ENCODE measurements at places on chromosomes 1 and 21.

DNA sequence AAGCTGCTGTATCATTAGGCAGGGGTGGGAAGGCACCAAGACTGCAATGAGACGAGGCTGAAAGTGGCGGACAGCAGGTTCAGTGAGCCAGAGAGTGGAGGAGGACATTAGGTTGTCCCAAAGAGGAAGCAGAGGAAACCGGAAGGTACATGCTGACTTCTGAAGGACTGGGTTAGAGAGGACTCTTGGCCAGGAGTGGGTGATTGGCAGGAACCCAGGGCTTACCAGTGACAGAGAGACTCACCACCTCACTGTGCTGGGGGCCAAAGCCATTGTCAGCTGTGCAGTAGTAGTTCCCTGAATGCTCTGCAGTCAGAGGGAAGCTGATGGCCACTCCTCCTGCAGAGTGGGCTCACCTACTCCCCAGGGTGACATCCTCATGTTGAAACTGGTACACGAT lies 41.9 kb upstream of the FCRL4 start:
- DNase-seq: no peak

DNA sequence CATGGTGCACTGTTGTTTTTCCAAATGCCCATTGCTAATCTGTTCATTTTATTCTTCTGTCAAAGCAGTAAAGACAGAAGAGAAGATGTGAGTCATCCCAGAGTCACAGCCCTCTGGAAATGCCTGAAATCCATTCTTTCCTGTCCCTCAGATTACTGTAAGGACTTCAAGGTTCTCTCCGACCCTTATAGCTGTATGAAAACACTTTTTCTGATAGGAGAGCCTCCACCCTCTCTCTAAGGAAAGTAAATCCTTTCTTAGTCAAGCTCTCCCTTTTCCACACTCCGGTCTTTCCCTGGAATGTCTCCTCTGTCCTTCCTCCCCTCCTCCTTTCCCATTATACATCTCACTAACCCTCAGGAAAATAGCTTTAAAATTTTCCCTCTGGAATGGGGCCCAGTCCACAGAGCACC lies 3.5 kb upstream of the PRDX6 start:
- DNase-seq: peak; percentile 67

GRCh38 chr1:203797216-203797615 lies 1.8 kb downstream of the ZBED6 start:
- no peak for DNase-seq

GRCh38 chr1:3945222-3945621 lies 45.1 kb upstream of the C1orf174 start:
- DNase-seq: no peak

DNA sequence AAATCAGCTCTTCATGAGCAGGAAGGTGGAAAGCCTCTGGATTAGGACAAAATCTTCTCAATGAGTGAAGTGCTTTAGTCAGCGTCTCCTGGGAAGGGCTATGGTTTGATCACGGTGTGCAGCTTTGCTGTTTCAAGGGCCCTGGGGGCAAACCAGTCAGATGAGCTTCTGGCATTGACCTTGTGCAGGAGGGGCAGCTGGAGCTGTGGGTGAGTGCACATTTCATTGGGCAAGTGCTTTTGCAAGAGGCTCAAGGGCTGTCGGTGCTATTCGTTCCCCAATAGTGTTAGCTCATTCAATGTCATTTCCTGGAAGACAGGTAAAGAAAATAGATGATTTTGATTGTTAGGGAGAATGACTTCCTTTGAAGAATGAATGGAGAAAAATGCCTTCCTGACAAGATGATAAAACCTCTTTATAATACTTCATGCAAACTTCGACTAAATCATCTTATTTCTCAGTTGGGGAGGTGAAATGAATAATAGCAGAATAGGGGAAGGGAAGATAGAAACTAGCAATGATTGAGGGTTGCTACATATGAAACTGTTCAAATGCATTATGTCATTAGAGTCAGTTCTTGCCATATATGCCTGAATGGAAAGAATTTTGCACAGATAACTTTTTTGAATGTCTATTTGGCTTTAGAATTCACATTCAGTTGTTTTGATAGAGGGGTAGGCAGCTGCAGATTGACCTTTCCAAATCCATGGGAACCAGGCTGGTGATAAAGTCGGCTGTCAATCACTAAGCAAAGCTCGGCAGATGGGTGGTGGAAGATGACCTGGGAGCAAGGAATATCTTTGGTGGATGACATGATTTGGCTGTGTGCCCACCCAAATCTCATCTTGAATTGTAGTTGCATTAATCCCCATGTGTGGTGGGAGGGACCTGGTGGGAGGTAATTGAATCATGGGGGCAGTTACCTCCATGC lies 12.9 kb upstream of the DISC1 start:
- DNase-seq: no peak

DNA sequence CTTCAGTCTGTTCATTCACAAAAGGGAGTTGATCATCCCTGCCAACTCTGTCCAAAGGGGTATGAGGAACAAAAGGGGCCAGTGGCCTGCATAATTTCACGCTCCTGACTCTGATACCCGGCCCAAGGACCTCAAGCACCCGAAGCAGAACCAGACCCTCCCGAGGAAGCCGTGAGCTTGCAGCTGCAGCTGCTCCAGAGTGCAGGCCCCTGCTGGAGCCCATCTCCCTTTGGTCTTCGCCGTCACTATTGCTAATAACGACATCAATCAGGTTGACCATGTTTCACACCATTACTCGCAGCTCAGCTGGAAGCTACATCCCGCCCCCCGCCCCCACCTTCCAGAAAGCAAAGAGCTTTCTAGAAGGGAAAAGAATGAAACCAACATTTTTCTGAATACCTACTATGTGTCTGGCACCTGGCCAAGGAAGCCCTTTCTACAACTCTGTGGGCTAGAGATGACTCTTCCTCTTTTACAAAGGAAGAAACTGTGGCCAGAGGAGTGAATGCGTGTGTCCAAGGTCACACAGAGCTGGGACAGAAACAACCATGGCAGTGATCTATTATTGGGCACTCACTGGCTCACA lies 5.5 kb downstream of the NKAIN1 start:
- no peak for DNase-seq

DNA sequence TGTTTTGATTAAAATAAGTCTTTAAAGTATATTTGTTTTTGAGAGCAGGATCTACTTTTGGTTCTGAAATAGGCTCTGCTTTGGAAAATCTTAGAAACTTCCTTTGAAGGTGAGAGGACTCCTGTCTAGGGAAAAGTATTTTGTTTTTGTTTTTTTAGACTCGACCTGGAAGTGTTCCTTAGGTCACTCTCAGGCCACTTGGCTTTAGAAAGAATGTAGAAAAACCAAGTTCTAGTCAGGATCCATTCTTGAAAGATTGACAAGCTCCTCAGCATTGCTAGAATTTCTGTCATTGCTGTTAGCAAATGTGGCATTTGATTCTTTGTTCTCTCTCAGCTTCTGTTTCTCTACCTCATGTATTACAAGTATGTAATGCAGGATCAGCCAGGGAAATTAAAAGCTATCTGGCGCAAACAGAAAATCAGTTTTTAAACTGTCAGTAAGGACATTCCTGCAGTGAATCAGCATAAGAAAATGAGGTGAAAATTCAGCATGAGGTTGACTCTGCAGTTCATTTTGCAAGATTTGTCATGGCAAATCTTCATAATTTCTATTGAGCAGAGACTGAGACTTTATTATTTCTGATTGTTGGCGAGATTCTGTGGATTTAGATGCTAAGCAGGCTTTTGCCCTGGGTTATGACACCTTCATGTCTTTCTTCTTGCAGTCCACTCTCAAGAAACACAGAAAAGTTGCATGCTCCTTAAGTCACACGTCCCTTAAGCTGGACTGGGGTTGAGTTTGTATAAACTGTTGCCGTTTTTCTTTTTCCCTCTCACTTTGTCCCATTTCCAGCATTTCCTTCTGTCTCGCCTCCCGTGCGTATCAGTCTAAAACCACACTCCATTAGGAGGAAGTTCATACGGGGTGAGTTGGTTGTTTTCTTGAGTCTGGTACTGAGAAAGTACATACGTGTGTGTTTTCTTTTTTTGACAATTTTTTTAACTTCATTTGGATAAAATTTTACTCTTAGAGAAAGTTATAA lies 12.6 kb downstream of the NTPCR start:
- peak; percentile 78 for DNase-seq

DNA sequence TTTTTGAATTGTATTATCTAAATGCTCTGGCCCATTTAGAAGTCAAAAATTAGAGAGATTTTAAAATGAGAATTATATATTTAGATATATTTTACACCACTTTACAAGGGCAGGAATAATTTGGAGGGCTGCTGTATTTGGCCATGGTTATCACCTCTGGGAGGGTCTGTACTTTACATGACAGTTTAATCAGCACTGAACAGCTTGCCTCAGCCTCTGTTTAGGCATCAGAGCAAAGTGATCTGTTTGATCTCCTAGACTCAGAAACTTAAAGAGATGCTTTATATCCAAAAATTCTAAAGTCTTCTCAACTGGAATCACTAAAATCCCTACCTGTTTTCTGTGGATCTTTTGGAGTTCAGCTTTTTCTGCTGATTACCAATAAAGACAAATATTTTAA lies 5.4 kb upstream of the SPTA1 start:
- DNase-seq: no peak

DNA sequence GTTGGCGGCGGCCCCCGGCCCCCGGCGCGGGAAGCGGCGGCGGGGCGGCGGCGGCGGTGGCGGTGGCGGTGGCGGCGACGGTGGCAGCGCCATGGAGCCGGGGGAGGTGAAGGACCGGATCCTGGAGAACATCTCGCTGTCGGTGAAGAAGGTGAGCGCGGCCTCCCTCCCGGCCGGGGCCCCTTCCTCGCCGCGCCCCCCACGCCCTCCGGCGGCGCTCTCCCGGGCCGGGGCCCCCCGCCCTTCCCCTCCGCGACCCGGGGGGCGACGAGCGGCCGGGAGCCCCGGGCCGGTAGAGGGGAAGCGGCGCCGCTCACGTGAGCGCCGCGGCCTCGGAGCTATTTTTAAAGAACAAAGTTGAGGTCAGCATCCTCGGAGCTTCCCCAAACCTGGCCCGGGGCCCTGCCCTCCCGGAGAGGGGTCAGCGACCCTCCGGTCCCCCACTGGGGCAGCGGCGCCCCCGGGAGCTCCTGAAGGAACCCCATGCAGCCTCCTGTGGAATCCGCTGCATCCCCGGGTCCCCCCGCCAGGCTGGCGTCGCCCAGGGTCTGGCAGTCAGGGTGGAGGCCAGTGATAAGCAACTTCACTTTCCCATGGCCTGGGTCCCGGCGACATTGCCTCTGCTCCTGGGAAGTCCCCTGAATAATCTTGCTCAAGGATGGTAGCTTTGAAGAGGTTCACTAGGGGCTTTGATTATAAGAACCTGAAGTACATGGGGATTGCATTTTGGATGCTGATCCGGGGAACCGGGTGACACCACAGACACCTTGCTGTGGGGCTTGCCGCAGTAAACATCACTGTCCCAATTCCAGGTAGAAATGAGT lies 560 bp downstream of the PLEKHM2 start:
- no peak for DNase-seq

GRCh38 chr21:39115576-39116235 lies 67.5 kb downstream of the PSMG1 start:
- no peak for DNase-seq

- DNase-seq: no peak
Measured at GRCh38 chr1:48939828-48940227, 163.1 kb upstream of the BEND5 start.

DNA sequence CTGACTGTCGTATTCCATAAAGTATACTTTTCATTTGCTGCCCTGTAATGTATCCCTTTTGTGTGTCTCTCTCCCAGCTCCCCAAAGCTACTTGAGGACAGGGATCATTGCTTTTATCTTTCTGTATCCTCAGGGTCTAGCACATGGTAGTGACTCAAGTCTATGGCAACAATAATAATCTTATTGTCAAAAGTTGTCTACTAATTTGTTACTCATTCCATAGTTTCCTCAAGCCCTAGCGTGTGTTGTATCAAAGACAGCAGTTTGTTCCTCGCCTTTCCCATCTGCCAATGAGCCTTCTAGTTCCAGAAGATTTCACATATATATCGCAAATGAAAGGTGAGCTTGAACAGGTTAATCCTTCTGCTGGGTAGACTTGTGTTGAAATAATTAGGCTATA lies 9.8 kb upstream of the SLC30A1 start:
- DNase-seq: no peak

GRCh38 chr1:228554107-228554506 lies 66.9 kb downstream of the RNF187 start:
- DNase-seq: no peak

- DNase-seq: no peak
Measured at GRCh38 chr1:110228381-110228780, 18.3 kb downstream of the KCNC4 start.

DNA sequence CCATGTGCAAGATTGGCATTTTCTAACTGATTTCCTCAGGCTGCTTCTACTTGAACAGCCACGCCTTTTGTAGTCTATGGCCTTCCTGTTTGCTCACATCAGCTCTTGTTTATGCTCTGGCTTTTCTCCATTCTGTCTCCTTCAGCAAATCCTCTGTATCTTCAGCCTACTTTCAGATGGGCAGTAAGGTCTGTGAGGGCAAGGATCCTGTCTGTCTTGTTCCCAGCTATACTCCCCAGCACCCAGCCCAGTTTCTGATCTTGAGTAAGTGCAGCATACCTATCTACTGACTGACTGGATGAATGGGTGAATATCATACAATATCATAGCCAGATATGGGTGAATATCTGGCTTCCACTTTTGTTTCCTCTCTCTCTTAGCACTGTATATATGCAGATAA lies 438.1 kb downstream of the LMO4 start:
- peak; percentile 63 for DNase-seq

- no peak for DNase-seq
Measured at GRCh38 chr1:21369905-21370304, 70.0 kb upstream of the NBPF3 start.

GRCh38 chr1:157711802-157712201 lies 11.2 kb upstream of the FCRL3 start:
- DNase-seq: no peak

GRCh38 chr1:39130325-39130724 lies 74.2 kb upstream of the MACF1 start:
- DNase-seq: peak; percentile 95

DNA sequence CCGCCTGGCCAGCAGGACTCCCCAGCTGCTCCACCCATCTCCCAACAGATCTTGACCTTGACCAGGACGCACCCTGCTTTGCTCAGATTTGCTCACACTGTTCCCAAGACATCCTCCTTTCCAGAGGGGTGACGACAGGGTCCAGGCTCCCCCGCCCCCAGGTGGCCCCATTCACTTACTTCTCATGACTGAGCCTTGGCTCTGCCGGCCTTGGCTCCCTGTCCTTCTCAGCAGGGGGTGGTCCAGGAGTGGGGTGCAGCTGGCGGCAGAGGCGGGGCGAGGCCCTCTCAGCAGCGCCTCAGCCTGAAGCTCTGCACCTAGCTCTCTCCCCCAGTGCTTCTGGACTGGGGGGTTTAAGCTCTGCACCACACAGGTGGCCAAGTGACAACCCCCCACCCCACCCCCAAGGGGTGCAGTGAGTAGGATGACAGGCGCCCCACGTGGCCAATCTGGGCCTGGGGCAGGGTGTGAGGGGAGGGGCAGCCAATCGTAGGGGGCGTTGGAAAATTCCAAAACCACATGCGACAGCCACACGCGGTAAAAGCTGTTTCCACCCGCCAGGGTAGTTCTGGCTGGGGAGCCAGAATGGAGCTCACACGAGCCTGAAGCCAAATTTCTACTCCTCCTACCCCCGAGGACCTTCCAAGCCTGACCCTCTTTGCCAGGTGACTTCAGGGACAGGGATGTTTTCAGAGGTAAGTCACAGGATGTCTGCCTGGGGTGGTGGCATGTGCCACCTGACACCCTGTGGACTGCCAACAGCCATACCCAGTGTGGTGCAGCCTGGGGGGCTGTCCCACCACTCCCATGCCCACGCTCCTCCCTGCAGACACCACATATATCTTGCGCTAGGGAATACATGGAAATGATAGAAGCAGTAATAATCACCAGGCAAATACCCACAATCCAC lies 5.6 kb downstream of the RORC start:
- no peak for DNase-seq
